ENCODE measurements at places on chromosomes 7 and 10.

GRCh38 chr10:122263971-122264370 is 7.1 kb upstream of the BTBD16 start:
- DNase-seq: no peak

GRCh38 chr7:50330696-50331095 is 26.2 kb downstream of the IKZF1 start:
- no peak for DNase-seq

- DNase-seq: no peak
Measured at GRCh38 chr10:121088524-121088923, 237.4 kb downstream of the WDR11 start.

DNA sequence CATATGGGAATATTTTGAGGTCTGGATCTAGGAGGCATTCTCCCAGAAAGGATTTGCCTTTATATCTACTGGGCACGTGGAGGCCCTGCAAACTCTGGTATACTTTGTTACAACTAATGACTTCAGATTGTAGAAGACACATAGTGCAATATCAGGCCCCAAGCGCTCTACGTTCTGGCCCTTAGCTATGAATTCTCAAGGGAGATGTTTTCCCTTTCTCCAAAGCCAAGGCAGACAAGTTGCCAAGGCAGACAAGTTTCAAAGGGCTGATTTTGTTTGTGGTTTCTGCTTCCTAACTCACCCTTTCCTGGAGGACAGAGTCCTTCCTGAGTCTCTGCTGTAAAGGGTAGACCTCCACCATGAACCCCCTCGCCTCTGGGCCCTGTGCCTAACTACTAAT is 99.4 kb upstream of the CTTNBP2 start:
- no peak for DNase-seq

GRCh38 chr10:124530215-124530665 is 68.6 kb downstream of the LHPP start:
- peak; percentile 95 for DNase-seq

DNA sequence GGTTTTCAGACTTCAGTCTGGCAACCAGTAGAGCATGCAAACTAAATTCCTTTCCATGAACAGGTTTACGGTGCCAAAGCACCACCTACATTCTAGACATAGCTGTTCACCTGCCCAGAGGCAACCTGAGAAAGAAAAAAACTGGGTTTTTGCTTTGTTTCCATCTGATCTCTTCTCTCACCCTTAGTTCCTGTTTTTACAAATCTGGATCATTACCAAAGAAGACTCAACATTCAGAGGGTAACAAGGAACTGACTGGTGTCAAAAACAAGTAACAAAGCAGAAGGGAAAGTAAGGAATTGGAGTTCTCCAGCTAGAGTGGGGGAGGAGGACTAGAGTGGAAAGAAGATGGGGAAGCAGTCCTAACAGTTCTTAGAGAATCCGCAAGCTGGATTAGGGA is 36.4 kb downstream of the CPVL start:
- DNase-seq: no peak

GRCh38 chr7:55449205-55449991 is 84.3 kb downstream of the LANCL2 start:
- DNase-seq: no peak

- DNase-seq: no peak
Measured at GRCh38 chr7:148712678-148713329, 14.1 kb downstream of the CUL1 start.

- no peak for DNase-seq
Measured at GRCh38 chr7:18575622-18576572, 80.3 kb downstream of the HDAC9 start.

DNA sequence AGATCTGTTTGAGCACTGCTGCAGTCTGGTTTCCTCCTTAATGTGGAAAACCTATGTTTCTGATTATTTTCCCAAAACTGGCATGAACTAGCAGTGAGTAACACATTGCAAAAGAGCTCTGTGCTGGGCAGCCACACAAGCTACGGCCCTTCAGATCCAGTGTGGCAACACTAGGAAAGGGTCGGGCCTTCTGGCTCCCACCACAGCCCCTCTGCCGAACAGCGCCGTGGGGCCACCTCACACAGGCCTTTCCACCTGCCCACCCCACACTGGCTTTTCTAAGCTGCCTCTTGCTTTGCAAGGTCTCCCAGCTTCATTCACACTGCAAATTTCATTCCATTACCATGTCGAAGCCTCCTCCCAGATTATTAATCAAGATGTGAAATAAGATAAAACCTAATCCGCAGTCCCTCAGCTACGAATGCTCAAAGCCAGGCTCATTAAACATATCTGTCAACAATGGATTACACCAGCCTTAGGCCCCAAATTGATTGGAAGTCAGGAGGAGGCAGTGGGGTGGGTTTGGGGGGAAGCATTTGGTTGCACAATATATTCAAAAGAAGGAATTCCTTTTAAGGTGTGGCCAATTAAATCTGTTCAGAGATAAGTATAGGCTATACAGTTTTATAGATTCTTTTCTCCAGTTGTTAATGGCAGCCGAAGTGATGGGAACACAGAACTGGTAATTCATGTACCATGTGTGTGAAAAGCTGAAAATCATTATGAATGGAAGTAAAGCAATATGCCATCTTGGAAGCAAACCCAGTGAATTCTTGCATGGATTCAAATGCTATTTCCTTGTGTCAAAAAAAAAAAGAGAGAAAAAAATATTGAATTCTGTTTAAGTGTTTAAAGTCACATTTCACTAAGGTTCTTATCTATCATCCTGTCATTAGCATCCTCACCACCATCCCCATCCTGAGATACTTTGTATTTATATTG is 223.7 kb downstream of the MTERF1 start:
- no peak for DNase-seq

GRCh38 chr10:88343761-88344484 is 239.2 kb downstream of the RNLS start:
- DNase-seq: no peak

- DNase-seq: no peak
Measured at GRCh38 chr10:77970869-77971803, 44.6 kb upstream of the DLG5 start.

DNA sequence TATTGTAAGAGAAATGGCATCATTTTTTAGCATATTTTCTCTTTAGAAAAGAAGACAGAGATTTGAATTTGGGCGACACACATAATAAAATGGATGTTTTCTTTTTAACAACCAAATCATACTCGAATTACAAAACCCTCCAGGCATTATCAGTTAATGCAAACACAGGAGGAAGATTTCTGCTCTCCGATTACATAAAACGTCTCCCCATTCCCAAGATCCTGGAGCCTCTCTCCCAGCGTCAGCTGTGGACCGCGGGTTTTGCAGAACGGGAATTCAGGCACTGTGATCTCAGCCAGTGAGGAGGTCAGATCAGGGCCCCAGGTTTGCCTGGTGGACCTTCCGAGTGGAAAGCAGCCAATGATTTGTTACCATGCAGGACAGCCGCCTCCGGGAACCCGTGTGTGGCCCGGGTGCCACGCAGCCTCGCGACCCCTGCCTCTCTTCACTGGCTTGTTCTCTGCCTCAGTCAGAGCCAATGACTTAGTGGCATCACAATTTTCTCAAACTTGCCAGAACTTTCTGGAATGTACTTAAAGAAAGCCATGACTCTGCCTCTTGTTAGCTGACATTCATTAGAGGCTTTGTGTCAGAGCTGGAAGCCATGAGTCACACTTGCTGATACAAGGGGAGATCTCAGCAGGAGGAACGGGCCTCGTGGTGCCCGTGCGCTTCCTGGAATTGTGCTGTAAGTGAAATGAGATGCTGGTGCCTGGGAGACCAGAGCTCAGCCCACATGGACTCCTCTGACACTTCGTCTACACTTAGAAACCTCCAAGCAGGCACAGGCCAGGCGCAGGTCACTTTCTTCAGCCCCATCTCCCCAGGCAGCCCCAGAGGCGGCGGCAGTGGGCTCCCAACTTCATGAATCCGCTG is 246.1 kb downstream of the KLF6 start:
- DNase-seq: no peak

- DNase-seq: no peak
Measured at GRCh38 chr10:78742730-78743615, 325.8 kb upstream of the ZMIZ1 start.

DNA sequence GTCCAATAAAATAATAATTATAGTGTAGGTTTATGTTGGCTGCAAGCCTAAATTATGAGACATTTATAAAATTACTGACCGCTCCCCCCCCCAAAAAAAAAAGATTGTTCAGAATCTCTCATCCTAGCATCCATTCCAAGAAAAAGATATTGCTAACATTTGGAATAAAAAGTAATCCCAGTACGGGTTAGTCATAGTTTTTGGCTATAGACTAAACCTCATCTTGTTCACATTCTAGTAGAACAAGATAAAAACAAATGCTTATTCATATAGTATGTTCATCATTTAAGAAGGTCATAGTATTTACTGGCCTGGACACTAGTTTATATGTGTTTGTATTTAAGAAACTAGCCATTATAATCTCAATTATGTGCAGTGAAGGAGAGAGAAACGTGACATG is 44.0 kb downstream of the ADK start:
- no peak for DNase-seq

- no peak for DNase-seq
Measured at GRCh38 chr10:30014511-30014910, 44.9 kb downstream of the JCAD start.

GRCh38 chr10:124648131-124648475 is 96.1 kb downstream of the FAM53B start:
- no peak for DNase-seq

- DNase-seq: no peak
Measured at GRCh38 chr10:68721673-68722335, 765 bp downstream of the CCAR1 start.

- DNase-seq: no peak
Measured at GRCh38 chr10:116014871-116015582, 258.0 kb downstream of the GFRA1 start.

- DNase-seq: no peak
Measured at GRCh38 chr7:100432053-100432452, 2.4 kb downstream of the MEPCE start.

DNA sequence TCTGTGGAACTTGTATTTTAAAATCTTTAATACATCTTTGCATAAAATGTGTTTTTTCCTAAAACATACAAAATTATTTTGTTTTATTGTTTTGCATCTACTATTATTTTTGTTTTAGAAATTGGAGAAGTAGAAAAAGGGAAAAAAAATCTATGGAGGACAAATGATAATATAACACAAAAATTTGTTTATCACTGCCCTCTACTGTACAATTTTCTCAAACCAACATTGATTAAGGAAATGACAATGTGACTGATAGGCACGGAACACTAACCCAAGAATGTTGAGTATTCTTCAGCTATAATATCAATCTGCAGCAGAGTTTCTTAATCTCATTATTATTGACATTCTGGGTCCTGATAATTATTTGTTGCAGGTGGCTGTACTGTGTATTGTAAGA is 9.5 kb upstream of the ING3 start:
- DNase-seq: no peak

DNA sequence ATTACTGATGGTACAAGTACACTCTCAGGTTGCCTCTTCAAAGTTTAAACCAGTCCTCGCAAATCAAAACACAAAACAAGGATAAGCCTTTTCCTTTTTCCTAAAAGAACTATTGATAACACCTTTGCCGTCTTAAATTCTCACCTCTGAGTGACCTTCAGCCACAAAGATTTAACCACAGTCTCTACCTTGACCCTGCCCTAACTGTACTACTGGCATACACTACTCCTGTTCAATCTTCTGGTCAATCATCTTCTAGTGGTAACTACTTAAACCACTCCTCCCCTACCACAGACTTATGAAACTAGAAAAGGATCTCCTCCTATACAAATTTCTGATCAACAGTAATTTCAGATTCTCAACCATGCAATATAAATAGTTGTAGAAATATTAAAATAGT is 15.1 kb downstream of the UPF2 start:
- DNase-seq: no peak

GRCh38 chr10:119270762-119271366 is 63.5 kb downstream of the GRK5 start:
- DNase-seq: no peak

DNA sequence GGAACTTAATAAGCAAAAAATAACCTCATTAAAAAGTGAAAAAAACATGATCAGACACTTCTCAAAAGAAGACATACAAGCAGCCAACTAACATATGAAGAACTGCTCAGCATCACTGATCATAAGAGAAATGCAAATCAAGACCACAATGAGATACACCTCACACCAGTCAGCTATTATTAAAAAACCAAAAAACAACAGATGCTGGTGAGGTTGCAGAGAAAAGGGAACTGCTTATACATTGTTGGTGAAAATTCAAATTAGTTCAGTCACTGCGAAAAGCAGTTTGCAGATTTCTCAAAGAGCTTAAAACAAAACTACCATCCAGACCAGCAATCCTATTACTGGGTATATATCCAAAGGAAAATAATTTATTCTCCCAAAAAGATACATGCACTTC is 513.3 kb downstream of the MDFIC start:
- DNase-seq: no peak

GRCh38 chr10:102480396-102480795 is 22.1 kb downstream of the ACTR1A start:
- DNase-seq: no peak

- DNase-seq: peak; percentile 92
Measured at GRCh38 chr10:120948889-120949608, 97.9 kb downstream of the WDR11 start.

DNA sequence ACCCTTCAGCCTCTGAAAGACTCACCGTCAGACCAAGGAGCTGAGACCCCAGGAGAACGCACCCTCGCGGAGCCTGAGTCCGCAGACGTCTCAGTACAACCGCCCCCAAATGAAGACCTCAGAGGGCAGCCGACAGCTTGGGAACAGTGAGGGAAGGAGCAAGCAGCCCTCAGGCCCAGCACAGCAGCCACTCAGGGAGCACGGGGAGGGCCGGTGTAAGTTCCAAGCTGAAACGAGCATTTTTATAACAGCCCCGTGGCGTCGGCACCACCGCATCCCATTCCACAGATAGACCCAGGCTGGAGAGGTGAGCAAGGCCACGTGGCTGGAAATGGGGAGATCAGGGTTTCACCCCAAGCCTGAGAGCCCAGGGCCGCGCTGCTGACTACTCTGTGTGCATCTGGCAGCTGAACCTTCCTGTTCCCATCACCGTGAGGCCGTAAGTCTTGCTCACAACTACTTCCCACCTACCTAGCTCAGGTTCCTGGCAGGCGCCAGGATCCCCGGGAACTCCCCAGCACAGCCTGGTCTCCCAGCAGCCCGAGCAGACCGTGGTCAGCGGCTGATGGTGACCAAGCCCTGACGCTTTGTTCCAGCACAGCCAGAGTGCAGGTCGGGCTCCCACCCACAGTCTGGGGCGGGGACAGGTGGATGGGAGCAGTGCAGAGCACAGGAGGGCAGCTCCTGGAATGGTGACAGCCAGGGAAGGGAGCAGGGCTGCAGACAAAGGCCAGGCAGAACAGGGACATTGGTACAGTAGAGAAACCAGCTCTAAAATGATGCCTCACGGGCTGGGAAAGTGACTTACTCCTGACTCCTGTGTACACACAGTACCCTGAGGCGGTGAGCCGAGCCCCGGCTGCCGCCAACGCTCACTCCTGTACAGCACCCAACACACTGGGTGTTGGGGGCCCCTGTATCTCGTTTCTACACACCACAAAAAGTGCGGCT is 6.1 kb upstream of the NOM1 start:
- DNase-seq: no peak

GRCh38 chr7:133167300-133167699 is 85.4 kb upstream of the CHCHD3 start:
- no peak for DNase-seq

All from osteocyte (in vitro differentiated cells).